Effector memory CD8-positive, alpha-beta T cell (primary cell): ENCODE measurements at places on chromosomes 16 and 17.

GRCh38 chr17:37138571-37139120 is 189.9 kb downstream of the AATF start:
- no peak for DNase-seq

- no peak for DNase-seq
Observed at GRCh38 chr17:41678411-41678906, 10.2 kb upstream of the EIF1 start.

DNA sequence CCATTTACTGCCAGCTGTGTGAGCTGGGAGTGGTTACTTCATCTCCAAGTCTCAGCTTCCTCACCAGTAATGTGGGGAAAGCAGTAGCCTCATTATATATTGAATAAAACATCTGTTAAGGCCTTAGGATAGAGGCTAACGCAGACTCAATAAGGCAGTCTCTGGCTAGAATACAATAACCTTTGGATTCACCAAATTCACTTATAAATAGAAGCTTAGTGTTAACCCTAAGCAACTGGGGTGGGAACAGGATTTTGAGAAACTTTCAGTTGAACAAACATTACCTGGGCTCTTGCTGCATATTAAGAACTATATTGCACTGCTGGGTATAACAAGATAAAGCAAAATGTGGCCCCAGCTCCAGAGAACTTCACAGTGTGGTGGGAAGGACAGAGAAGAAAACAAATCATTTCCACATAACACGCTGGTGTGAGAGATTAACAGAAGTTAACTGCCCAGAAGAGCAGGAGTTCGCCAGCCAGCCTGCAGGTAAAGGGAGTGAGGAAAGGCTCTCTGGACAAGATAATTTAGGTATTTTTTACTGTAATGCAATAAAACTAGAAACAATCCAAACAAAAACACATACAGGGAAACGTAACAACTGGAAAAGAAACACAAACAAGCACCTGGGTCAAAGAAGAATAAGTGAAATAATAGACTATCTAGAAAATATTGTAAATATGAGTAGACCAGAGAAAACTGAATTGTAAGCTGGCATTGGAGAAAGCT is 57.0 kb downstream of the USP31 start:
- no peak for DNase-seq

DNA sequence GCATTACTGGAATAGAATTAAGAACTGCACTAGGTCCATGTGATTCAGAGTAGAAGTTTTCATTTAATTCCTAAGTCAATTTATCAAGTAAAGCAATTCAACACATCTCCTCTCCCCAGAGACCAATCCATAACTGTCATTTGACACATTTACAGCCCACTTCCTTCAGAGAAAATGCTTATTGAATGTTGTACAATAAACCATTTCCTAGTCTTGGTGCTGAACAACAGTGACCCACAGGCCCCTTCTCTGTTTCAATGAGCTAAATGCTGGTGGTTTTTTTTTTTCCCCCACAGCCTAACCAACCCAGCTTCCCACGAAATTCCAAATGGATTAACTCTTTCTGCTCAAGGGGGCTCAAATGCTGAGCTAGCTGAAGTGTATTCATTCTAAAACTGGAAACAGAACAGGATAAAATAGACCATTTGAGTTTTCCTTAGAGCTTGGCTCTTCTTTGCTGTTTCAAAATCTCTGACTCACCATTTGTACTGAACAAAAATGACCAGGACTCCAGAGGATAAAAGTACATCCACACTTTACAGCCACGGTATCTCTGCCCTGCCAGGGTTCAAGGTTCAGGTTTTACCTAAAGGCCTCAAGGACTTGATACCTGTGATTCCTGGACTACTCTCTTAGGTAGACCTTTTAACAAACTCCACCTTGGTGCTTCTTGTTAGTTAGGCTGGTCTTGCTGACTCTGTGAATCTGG is 62.3 kb downstream of the TMEM100 start:
- DNase-seq: no peak

GRCh38 chr16:50490828-50491227 is 57.4 kb upstream of the NKD1 start:
- no peak for DNase-seq

DNA sequence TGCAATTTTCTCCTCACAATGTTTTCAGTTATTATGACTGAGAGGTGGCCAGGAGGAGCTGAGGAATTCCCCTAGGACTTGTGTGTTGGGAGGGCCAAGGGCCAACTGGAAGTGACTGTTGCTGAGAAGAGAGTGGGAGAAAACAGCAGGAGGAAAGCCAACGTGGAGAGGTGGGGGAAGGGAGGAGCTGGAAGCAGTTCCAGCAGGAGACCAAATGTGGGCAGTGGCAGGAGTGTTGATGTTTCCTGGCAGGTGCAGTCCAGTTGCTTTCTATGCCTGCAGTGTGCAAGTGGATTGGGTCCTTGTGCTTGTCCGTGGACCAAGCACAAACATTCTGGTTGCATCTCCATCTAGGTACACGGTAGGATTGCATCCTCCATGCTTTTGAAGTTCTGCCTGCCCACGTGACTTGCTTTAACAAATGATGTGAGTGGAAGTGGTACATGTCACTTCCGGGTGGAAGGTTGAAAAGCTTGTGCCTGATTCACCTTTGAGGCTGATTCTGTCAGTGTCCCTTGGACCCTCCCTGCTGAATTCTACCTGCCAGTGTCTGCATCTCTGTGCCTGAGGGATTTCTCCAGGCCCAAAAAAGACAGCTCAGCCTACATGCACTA is 54.7 kb upstream of the CRHR1 start:
- no peak for DNase-seq

DNA sequence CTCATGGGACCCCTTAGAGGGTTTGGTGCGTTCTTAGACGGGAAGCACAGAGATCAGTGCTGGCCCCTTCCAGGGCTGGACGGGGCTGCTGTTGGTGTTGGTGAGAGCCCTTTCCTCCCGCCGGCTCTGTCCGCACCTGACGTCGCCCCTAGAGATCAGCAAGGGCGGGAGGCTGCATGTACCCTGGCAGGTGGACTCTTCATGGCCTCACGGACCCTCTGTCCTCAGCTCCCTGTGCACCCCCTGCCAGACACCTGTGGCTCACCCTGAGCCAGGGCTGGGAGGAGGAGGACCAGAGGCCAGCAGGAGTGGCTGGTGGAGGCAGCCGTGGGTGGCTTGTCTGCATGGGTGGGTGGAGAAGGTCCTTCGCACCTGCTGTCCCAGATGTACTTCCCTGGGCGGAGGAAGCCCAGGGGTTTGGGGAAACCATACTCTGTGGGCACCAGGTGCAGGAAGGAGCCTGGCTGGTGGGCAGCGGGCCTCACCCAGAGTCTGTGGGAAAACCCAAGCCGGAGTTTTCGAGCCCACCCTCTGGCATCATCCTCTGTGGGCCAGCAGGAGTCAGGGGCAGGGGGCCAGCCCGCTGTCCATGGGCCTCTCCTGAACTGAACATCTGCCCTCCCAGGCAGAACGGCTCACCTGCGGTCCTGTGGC is 348.6 kb downstream of the SEC14L1 start:
- DNase-seq: no peak

GRCh38 chr16:3812469-3813172 is 67.9 kb downstream of the CREBBP start:
- DNase-seq: no peak

- no peak for DNase-seq
Observed at GRCh38 chr17:9645851-9646545, 681 bp downstream of the USP43 start.

GRCh38 chr16:85204242-85205010 is 92.2 kb upstream of the CIBAR2 start:
- no peak for DNase-seq
